Fibroblast of the conjunctiva (primary cell): ENCODE measurements at places on chromosomes 5 and 9.

- peak; percentile 68 for DNase-seq
These were observed 57.9 kb upstream of the CCNG1 start for GRCh38 chr5:163379298-163380155.

- DNase-seq: no peak
These were observed 241.5 kb upstream of the DMRT1 start for GRCh38 chr9:600006-600405.

- no peak for DNase-seq
These were observed 14.7 kb upstream of the BRD3OS start for GRCh38 chr9:134010310-134011173.

DNA sequence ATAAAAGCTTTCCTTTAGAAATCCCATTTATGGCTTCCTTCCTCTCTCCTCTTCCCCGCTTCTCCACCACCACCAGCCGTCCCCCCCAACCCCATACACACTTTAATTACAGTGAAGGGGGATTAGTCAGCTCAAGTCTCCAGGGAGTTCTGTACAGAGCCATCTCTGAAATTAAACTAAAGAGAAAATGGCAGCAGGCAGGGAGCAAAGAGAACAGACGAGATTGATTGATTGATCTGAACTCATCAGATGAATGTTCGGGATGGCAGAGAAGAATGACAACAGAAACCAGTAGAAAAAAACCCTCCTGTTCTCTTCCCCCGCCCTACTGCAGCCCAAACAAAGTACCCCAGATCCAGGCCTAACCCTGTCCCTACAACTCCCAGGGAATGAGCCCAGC is 241.7 kb upstream of the PANK3 start:
- no peak for DNase-seq

DNA sequence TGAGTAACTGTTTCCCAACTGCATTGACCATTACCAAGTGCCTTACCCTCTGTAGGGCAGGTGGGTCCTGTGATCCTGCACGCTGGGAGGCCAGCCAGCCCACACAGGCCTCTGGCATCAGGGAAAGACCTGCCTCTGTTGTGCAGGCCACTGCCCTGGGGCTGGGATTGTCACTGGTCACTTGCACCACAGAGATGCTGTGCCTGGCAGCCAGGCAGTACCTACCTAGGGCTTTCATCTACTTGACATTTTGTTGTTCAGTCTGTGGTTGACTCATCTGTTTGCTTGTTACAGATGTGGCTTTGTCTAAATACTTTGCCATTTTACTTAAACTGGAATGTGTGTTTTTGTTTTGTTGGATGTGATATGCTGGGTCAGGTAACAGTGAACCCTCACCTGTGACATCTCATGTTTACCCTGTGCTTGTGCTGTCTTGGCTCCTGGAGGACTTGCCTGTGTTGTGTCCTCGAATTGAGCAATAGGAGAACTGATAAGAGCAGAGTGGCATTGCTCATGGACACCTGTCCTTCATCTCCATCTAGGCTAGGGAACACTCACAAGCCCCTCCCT is 32.8 kb downstream of the SECISBP2 start:
- no peak for DNase-seq

GRCh38 chr5:62791059-62791458 is 212.4 kb downstream of the LRRC70 start:
- no peak for DNase-seq

DNA sequence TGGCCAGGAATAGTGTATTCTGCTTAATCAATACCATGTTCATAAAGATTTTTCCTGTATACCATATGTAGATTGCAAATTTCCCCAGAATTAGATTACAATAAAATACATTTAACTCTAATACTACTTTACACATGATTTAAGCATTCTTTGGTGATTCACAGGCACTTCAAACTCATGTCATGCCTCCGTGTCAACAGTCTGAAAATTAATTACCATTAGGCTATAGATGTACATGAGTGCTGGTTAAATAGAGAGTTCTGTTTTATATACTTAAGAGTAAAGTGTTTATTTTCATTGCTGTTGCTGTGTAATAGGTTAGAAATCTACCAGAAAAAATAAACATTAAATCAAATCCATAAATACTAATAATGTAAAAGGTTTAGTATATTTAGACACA is 159.8 kb downstream of the ZSWIM6 start:
- no peak for DNase-seq
